ENCODE measurements at places on chromosomes 11 and 22.
A peak's percentile ranks its signal among the peaks of the same experiment; 100 is the strongest.

DNA sequence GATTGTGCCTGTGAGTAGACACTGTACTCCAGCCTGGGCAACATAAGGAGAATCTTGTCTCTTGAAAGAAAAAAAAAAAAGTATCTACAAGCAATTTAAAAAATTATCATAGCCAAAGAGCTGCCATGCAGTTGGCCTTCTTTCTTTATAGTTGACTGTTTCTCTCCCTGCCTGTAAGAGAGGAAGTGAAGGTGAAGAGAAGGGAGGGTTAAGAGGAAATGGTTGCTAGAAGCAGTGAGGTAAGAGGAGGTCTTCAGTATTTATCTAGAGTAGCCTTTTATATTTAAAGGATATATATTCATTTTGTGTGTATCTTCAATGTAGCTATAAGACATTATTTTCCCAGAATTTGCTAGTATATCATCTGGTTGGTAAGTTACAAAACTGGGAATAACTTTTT lies 217.9 kb downstream of the TMEM135 start:
- DNase-seq, result no peak

GRCh38 chr11:13384908-13385640 lies 77.9 kb downstream of the BTBD10 start:
- DNase-seq, result no peak

DNA sequence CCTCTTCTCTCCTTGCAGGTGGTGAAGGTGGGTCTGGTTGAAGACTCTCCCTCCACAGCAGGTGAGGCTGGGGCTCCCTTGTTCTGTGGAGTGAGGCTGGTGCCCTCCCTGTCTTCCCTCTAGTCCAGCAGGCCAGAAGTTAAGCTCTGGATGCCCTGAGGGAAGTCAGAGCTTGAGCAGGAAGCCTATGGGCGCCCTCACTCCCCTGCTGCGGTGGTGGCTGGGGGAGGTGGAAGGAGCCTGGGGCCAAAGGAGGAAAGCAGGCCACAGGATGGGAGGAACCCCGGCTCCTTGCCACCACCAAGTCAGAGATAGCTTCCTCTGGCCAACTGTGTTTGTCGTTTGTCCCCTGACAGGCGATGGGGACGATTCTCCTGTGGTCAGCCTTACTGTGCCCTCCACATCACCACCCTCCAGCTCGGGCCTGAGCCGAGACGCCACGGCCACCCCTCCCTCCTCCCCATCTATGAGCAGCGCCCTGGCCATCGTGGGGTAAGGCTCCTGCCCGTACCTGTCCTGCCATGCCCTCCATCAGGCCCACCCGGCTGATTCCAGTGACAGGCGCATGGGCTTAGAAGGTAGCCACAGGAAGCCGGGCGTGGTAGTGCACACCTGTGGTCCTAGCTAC lies 29.5 kb upstream of the RAB1B start:
- DNase-seq, result no peak

- no peak for DNase-seq
These were observed 3.9 kb downstream of the TENM4 start for GRCh38 chr11:79436919-79437277.

GRCh38 chr11:36034551-36035331 lies 90.9 kb downstream of the LDLRAD3 start:
- no peak for DNase-seq

DNA sequence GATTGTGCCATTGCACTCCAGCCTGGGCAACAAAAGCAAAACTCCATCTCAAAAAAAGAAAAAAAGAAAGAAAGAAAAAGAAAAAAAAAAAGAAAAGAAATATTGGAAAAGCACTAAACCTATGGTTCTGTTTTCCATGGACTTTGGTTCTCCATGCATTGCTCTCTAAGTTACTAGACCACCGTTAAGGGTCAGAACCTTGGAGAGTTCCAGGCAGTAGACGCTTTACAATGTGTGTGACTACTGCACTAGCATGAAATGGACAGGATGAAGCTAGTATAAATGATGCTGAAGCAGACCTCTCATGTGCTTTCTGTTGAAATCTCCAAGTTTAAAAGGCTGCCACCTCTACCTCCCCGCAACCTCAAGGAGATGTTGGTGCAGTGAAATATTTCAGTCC lies 63.5 kb downstream of the SIK2 start:
- no peak for DNase-seq

- no peak for DNase-seq
These were observed 131.7 kb downstream of the MICAL2 start for GRCh38 chr11:12241971-12242672.

GRCh38 chr22:24996420-24996952 lies 44.0 kb downstream of the KIAA1671 start:
- DNase-seq, result peak; percentile 82

DNA sequence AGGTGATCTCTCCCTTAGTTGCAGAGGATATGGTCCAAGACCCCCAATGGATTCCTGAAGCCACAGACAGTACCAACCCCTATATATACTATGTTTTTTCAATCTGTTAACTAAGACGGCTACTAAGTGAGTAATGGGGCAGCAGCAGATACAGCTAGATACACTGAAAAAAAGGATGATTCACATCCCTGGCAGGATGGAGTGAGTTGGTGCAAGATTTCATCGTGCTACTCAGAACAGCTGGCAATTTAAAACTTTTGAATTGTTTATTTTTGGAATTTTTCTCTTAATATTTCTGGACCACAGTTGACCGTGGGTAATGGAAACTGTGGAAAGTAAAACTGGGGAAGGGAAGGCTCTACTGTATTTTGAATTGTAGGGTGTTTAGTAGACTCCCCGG lies 17.0 kb upstream of the TMEM218 start:
- no peak for DNase-seq

- DNase-seq, result no peak
These were observed 3.8 kb downstream of the CSDC2 start for GRCh38 chr22:41564563-41564962.

DNA sequence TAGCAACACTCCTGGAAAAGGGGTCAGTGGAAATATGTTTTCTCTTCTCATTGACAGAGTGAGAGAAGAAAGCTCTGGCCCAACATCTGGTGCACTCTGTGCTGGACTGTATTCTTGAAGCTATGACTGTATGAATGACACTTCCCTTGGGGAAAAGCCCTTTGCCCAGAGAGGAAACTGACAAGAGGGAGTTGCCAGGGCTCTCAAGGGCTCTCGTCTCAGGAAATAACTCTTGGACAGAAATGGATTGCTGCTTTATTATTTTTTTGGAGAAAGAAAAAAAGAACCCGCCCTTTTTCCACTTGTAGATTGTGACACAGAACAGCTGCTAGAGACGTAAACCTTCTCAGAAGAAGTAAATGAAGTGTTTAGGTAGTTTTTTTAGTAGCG lies 11.4 kb downstream of the ETS1 start:
- DNase-seq, result no peak

GRCh38 chr22:26548984-26549383 lies 36.7 kb upstream of the TFIP11 start:
- no peak for DNase-seq

DNA sequence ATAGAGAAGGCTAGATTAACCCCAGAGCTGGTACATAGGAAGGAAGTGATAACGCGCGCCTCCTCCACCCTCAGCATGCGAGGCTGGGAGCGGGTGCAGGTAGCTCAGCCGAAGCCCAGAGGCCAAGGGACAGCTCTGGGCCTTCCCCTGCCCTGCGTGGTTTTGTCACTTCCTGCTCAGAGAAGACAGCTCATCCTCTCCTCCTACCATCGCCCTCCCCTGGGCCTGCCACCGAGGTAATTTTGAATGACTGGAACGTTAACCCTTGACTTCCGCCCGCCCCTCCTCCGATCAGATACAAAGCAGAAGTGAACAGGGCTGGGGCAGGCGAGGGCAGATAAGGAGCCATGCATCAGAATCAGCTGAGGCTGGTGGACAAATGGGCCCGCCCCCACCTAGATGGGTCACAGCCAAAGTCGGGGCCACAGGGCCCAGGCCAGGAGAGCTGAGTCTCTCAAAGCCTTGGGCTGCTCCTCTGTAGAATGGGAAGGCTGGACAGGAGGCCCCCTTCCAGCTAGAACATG lies 1.6 kb downstream of the RAC2 start:
- DNase-seq, result no peak

- DNase-seq, result no peak
These were observed 23.0 kb downstream of the MYO18B start for GRCh38 chr22:25765016-25765367.

DNA sequence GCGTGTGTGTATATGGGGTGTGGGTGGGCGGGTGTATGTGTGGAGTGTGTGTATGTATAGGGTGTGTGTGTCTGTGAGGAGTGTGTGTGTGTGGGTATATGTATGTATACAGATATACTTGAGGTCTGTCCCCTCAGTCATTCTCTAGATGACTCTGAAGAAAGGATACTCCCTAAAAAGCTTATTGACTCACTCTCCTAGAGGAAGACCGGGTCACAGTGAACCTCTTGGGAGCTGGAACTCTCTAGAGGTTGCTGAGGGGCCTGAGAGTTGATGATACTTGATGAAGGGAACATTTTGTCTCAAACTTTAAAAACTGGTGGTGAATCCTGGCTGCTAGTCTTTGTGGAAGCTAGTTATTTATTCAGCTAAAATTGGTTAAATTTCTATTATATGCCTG lies 15.1 kb downstream of the STX3 start:
- no peak for DNase-seq

DNA sequence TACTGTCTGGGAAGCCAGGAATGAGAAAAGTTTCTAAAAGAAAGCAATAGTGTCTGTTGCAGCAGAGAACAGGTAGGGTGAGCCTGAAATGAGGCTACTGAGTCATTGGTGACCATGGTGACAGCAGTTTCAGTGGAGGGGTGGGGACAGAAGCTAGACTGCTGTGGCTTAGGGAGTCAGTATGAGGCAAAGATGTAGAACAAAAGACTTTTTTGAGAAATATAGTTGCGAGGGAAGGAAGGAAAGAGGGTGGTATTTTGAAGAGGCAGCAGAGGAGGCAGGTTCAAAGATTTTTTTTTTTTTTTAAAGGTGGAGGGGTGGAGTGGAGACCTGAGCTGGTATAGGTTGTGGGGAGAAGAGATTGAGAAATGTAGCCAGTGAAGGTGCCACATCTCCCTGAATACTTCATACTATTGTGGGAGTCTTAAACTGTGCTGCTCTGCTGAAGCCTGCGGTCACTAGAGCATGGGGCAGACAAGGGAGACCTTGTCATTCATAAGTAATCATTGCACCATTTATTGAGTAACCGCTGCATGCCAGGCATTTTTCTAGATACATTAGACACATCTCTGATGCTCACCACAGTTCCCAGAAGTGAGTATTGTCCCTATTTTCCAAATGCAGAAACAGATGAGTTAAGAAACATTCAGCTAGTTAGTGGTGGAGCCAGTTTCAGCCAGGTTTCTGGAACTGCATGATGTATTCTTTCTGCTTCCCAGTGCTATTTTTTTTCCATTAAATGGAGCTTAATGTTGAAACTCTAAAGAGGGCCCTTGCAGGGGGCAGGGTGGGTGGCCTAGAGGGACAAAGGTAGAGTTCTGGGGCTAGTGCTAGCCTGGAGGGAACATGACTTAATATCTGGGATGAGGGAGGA lies 49.9 kb downstream of the STIM1 start:
- DNase-seq, result no peak

GRCh38 chr22:38030311-38031133 lies 26.7 kb upstream of the PICK1 start:
- no peak for DNase-seq

DNA sequence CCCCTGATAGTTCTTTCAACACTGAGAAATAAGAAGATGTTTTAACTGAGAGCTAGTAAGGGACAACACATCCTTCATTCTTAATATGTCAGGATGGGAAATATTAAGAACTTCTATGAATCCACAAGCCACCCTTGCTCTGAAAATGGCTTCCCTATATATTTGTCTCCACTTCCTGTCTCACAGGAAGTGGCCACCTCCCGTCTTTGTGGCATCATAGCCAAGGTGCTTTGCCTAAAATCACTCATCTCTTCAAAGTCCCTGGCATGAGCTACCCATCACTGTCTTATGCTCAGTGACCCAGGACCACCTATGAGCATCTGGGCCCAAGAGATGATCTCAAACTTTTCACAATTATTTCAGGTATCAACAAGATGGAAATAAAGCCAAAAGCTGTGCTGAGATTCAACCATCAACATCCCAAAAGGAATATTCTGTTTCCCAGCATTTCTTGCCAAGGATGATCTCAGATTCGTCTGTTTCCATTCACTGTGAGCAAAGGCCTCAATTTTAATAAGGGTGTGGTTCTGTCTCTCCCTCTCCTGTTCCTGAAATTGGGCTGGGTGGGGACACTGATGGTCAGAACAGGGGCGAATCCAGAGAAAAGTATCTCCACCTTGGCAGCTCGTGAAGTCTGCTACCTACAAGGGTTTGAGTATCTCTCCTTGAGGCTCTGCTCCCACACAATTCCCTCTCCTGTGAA lies 493.9 kb downstream of the MN1 start:
- no peak for DNase-seq

GRCh38 chr11:119153049-119153818 lies 4.4 kb downstream of the ABCG4 start:
- DNase-seq, result no peak

DNA sequence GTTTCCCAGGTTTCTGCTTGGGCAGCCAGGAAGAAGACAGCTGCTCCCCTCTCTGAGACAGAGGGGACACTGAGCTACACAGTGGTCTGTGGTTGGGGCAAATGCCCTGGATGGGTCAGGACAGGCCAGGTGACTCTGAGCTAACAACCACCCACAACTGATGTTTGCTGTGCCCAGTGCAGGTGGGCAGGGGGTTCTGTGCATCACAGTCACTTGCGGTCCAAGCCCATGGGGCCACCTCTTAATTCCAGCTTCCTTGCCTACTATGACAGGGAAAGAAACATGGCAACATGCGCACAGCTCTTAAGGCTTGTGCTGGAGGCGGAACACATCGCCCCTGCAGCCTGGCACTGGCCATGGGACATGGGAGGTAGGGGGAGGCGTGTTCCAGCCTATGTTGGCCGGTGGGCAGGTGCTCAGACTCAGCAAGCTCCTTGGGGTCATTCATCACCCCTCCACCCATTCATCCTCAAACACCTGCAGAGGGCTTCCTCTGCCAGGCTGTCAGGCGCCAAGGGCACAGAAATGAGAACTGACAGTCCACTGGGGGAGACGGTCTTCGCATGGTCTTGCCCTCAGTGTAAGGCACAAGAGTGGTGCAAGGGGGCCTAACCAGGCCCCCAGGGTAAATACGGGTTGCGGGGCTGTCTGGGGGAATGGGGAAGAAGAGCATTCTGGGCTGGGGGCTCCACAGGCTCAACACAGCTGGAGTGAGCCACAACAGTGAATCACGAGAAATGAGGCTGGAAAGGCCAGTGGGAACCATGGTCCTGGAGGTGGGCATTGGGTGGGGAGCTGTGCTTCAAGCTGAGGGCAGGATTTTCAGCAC lies 55.6 kb downstream of the ARFGAP3 start:
- DNase-seq, result no peak

DNA sequence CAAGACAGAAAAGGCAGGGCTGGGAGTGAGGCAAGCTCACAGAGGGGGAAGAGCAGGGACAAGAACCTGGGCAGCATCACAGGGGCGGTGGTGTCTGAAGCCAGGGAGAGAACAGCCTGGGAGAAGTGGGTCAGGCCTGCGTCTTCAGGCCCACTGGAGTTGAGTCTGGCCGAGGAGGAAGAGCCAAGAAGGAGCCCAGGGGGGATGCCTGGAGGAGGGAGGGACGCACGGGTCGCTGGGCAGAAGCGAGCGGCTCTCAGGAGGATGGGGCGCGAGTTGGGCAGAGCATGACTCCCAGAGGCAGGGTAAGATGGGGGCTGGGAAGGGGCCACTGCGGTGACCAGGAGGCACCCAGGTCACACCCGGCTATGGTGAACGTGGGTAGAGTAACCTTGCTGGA lies 18.5 kb downstream of the LRFN4 start:
- DNase-seq, result no peak

All from glutamatergic neuron (in vitro differentiated cells).